ENCODE measurements at places on chromosomes 16 and 17.

DNA sequence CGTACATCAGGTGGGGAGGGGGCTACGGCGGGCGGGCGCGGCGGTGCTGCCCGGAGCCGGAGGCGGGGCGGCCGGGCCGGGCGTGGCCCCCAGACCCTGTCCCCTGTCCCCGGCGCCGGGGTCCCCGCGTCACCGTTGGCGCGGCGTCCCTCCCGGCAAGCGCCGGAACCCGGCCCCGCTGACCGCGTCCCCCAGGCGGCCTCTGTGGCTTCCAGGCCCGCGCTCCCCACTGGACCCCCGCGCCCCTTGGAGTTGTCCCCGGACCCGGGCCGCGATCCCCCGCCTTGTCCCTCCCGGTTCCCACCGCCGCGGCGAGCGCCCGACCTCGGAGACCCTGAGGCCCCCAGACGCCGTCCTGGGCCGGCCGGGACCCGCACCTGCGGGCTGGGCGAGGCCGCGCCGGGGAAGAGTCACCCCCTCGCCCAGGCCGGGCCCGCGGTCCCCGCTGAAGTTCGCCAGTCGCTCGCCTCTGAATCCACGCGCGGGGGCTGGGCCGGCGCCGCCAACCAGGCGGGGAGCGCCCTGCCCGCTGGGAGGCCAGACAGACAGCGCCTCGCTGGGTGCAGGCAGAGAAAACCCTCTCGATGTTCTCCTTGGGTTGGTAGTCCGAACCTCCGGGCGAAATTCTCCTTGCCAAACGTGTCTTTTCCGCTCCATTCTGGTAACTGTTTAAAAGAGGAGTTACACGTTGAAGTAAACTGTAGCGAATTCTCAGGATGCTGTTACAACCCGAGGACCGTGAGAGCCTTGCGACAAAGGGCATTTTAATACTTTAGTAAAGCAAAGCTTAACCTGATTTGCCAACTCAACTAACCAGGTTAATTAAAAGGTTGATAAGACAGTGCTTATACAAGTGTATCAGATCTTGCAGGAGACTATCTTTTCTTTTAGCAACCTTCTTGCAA, 761 bp downstream of the GAN start:
- DNase-seq = peak; percentile 6

- no peak for DNase-seq
These were observed 22.6 kb downstream of the ZNF213 start for GRCh38 chr16:3157229-3158025.

GRCh38 chr17:13931111-13931526, 138.2 kb upstream of the COX10 start:
- no peak for DNase-seq

GRCh38 chr16:59205403-59205802, 471.3 kb upstream of the GOT2 start:
- DNase-seq = no peak

DNA sequence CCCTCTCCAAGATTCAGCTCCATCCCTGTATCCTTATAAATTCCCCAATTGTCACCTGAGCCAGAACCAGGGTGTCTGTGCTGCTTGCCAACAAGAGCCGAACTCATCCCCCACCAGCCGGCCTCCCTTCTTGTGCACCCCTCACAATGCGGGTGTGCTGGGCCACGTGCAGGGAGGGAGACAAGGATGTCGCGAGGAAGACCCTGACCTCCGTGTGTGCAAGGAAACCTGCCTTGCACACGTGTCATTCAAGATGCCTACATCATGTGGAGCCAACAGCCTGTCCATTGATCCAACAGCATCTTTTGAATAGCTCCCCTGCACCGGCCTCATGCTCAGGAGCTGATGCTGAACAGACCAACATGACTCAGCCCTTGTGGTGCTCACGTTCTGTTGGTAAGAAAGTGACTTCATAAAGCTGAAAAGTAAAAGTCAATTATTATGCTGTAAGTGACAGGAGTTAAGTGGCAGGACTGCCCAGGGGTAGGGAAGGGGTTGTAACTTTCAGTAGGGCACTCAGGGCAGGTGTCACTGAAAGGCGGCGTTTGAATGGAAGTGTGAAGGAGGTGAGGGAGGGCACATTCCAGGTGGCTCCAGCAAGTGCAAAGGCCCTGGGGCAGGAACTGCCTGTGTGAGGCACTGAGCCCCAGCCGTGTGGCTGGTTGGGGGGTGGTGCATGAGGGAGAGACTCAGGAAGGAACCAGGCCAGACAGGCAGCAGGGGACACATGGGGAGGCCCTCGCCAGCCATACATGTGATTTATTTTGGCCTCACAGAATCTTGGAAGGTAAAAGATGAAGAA, 302.2 kb downstream of the FOXL1 start:
- DNase-seq = no peak

- peak; percentile 20 for DNase-seq
These were observed 164.5 kb downstream of the PRKCA start for GRCh38 chr17:66466840-66467367.

GRCh38 chr17:33038740-33039139, 47.1 kb downstream of the SPACA3 start:
- DNase-seq = no peak

GRCh38 chr17:67496286-67496685, 119.2 kb downstream of the PITPNC1 start:
- no peak for DNase-seq

DNA sequence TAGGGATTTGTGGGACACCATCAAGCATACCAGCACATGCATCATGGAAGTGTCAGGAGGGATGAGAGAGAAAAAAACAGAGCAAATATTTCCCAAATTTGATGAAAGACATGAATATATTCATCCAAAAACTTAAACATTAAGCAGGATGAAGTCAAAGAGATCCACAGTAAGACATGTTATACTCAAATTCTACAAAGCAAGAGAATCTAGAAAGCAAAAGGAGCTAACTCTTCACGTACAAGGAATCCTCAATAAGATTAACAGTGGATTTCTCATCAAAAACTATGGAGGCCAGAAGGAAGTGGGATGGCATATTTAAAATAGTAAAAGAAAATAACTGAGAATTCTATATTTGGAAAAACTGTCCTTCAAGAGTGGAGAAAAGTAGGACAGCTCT, 374.8 kb downstream of the ZFHX3 start:
- no peak for DNase-seq

- no peak for DNase-seq
These were observed 4.6 kb downstream of the ZSCAN10 start for GRCh38 chr16:3094289-3095027.

- DNase-seq = no peak
These were observed 2.0 kb downstream of the POLR2A start for GRCh38 chr17:7486181-7486580.

DNA sequence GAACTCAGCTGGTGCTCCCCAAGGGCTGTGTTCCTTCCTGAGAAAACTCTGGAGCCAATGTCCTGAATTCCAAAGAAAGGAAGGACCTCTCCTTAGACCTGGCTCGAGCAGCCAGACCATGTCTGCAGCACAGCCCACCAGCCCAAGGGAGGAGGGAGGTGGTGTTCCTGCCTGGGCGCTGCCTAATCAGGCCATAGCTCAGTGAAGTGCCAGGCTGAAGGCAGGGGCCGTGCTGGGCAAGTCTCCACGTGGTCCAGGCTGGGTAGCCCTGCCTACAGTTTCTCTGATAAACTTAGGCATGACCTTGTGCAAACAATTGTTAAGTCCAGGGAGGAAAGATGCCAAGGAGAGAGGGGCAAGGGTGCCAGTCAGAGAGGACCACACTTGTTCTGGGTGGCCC, 76.8 kb downstream of the MPRIP start:
- DNase-seq = no peak

- no peak for DNase-seq
These were observed 23.6 kb upstream of the SMURF2 start for GRCh38 chr17:64685705-64686104.

DNA sequence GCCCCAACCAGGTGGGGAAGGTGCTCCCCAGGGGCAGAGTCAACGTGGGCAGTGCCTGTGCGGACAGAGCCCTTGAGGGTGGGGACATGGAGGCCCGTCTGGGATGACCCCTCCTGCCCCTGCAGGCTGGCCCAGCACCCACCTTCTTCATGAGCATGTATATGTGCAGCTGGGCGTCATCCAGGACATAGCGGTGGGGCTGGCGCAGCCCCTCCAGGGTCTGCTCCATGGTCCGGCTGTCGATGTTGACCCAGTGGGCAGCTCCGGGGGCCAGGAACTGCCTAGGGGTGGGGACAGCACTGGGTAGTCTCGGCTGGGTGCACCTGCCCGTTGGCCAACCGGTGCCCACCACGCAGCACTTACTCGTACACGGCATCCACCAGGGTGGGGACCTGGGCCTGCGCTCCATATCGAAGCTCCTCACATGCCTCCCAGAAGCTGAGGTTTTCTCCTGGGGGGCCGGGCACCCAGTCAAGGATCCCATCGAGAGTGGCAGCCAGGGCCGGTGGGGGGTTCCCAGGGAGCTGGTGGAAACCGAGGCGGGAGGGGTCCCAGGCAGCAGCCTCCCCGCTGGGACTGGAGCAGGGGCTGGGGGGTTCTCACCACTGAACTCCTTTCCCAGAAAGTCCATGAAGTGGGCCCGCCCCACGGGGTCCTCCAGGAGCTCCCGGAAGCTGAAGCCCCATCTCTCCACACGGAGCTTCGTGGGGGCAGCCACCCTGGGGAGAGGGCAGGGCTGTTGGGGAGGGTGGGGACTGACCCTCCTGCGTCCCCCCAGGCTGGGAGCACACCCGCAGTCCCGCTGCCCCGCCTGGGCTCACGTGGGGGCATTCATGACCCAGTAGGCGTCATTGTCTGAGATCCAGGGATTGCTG, 5.1 kb downstream of the RGS11 start:
- no peak for DNase-seq

GRCh38 chr17:40605306-40605705, 40.0 kb upstream of the CCR7 start:
- no peak for DNase-seq

GRCh38 chr17:21199311-21199710, 14.7 kb downstream of the TMEM11 start:
- DNase-seq = no peak

DNA sequence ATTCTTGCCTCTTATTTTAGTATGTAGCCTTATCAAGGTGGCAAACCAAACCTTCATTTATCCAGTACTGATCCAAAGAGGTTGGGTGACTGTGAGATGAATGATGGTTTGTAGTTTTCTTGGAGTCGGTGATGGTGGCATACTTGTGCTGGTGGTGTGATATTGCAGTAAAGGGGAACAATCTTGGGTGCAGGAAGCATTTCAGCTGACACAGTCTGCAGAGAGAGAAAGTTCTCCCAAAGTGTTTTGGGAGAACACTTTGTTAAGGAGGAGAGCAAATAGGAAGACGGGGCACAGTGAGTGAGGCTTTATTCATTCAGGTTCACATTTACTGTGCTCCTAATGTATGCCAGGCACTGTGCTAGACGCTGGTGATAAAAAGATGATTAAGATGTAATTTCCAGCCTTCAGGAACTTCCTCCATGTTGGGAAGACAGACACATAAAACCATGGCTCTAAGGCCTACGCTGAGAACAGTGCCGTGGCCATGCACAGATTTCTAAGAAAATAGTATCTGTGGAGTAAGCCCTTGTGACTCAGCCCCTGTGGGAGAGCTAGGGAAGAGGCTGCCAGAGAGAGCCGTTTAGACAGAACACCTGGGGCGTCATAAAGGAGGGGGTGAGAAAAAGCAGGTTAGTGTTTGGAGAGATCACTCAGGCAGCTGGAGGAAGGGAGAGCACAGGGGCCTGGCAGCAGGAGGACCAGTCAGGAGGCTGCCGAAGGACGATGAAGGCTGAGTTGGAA, 13.8 kb downstream of the HEATR3 start:
- no peak for DNase-seq

GRCh38 chr16:9118170-9118569, 26.7 kb downstream of the HAPSTR1 start:
- DNase-seq = no peak

DNA sequence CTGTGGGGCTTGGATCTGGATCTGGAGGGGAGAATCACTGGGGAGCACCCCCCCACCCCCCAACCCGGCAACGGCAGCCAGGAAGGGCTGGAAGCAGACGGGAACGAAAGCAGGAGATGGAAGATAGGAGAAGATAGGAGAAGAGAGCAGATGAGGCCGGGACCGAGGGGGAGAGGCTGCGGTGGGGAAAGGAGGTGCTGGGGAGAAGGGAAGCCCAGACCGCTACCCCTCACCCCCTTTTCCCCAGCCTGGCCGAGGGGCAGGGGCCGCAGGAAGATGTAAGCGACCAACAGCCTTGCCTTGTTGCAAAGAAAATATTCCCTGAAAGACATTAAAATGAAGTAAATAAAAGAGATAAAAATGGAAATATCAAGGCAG, 26.8 kb upstream of the CBFA2T3 start:
- DNase-seq = no peak

DNA sequence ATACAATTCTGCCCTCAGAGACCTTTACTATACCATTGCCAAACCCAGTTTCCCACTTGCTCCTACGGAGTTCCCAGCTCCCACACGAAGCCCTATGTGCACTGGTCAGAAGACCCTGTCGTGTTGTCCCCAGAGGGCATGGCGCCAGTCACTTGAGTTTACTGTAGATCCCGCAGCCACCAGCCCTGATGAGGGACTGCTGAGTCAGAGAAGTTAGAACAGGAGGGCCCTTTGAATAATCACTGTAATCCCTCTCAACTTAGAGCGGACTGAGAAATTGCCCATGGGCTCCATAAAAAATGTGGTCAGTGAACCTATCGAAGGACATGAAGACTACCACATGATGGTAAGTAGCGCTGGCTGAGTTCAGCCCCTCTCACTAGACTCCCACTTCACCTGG, 9.2 kb downstream of the UBFD1 start:
- DNase-seq = no peak

DNA sequence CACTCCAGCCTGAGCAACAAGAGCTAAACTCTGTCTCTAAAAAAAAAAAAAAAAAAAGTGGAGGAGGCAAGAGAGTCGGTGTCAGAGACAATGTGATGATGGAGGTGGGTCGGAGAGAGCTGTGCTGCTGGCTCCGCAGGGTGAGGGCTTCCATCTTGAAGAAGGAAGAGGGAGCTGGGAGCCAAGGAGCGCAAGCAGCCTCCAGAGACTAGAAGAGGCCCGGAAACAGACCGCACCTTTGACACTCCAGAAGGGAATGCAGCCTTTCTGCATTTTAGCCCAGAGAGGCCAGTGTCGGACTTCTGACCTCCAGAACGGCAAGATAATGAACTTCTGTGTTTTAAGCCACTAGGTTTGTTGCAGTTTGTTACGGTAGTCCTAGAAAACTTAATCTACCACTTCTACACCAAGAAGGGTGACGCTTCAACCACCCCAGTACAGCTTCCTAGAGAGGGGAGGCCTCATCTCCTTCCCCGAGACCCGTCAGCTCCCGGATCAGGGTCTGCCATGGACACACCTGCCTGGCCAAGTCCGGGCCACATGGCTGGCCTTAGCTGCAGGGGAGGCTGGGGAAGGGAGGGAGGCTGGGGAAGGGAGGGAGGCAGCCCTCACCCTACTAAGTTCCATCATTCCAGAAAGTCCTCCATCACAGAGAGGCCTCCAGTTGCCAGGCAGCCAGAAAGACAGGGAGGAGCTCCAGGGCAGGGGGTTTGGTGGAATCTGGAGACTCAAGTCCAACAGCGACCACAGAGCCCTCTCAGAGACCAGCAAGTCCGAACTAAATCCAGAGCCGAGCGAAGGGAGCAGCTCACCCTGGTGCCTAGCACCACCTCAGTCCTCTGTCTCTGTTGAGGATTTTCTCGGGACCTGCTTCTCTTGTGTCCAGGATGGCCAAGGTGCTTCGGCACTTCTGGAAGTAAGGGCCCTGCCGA, 13.2 kb upstream of the RBFOX3 start:
- no peak for DNase-seq
